ENCODE measurements at places on chromosomes 6 and 20.

GRCh38 chr6:25576919-25577318 lies 75.1 kb upstream of the SCGN start:
- no peak for DNase-seq

- DNase-seq = no peak
These were observed 11.5 kb downstream of the TTLL9 start for GRCh38 chr20:31881945-31882344.

DNA sequence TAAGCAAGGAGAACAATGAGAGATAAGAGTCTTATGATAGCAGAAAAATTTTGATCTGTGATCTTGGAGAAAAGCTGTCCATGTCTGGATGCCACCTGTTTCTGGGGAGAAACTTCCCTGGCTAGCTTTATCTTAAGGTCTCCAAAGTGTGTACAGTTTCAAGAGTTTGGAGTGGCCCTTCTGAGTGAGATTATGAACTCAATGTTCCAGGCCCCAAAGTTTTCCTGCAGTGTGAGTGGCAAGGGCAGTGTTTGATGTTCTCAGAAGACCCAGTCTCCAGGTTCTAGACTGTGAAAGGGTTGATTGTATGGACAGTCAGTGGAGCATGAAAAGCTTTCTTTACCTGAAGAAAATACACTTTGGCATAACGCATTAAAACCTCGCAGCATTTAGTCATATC lies 121.7 kb downstream of the OLIG3 start:
- no peak for DNase-seq

- DNase-seq = no peak
These were observed 482.9 kb upstream of the SLC35B3 start for GRCh38 chr6:8918196-8918595.

DNA sequence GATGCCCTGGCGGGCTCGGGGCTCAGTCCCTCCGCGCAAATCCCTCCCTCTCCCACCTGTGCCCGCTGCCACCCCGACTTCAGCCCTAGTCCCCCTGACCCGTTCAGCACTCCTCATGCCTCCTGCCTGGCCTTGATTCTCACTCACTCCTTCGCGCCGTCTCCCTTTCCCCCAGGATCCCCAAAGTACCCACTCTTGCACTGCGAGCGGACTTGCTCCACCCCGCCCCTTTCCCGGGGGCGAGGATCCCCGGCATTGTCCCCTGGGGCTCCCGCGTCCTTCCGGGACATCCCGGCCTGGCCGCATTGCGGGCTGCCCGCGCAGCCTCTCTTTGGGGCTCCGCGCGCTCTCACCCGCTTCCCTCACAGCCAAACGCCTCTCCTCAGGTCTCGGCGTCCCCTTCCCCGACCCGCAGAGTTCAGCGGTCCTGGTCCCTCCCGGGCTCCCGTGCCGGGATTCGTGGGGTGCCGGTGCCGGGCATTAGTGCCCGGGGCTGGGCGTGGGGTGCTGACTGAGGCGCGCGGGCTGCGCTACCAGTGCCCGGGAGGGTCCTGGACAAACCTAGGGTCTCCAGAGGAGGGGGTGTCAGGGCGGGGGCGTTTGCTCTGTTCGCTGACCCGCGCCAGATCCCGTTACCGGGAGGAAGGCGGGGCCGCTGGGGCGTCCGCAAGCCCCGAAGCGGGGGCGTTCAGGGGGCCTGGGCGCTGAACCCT lies 45.5 kb upstream of the SUPT3H start:
- no peak for DNase-seq

- no peak for DNase-seq
These were observed 44.9 kb downstream of the REPS1 start for GRCh38 chr6:138943089-138943625.

DNA sequence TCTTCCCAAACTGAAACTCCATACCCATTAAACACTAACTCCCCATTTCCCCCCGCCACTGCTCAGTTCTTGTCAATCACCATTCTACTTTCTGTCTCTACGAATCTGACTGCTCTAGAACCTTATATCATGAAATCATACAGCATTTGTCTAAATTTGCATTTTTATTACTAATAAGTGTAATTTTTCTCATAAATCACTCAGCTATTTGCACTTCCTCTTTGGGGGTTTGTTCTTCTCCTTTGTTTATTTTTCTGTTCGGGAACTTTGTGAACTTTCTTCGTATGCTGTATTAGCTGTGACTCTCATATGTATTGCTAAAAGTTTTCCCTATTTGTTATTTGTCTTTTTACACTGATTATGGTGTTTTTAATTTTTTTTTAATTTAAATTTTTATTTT lies 152.2 kb downstream of the SLC16A10 start:
- no peak for DNase-seq

DNA sequence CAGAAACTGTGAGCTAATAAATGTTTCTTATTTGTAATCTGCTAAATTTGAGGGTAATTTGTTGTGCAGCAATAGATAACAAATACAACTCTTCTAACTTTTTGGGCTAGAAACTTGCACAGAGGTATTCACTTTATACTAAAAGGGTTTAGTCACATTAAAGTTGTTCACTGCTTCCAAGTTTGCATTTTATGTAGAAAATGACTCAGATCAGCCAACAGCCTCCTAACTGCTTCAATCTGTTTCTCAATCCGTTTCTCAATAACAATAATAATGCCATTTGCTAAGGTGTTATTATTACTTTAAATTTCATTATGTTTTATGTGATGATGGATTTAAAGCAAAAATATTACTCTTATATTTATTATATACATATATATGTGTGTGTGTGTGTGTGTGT lies 213.9 kb downstream of the CENPW start:
- no peak for DNase-seq

DNA sequence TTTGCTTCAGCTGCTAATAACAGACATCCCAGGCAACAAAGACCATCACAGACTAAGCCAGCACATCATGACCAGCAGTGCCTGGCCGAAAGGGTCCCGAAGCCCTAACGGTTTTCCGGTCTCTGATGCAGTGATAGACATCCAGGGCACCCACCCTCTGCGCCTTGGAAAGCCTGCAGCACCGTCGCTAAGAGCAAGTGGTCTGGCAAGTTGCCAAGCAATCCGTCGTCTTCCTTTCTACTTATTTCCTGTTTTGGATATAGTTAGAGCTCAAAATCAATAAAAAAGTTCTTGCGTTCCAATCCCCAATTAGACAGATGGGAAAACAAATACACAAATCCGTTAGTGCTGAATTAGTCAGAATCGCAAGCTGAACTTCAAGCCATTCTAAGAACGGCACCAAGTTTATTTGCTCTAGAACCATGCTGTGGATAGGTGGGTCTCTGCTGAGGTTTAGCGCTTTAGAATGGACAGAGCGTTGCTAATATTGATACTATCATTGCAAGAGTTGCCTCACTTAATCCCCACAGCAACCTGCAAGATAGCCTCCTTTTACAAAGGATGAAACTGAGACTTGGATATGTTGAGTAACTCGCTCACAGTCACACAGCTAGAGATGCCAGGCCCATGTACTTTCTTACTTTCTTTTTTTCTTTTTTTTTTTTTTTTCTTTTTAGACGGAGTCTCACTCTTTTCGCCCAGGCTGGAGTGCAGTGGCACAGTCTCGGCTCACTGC lies 163.3 kb upstream of the SNX9 start:
- no peak for DNase-seq

DNA sequence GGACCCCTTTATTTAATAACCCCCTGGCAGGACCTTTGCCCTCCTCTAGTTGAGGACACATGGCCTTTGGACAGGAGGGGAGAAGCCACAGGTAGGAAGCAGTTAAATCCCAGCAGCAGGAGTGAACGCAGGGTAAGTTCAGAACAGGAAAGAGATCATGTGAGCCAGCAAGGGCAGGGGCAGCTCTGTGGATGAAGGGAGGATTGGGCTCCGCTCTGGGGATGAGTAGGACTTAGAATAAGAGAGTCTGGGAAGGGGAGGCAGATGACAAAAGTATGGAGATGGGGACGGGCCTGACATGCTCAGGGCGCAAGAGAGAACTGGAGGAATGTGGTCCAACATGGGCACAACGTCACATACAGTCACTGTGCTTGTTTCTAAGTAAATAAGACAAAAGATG lies 89.0 kb downstream of the NDUFAF5 start:
- DNase-seq = no peak

- no peak for DNase-seq
These were observed 28.7 kb upstream of the KIF13A start for GRCh38 chr6:18016133-18016532.

- no peak for DNase-seq
These were observed 10.6 kb downstream of the POFUT1 start for GRCh38 chr20:32218156-32218900.

- no peak for DNase-seq
These were observed 370.1 kb downstream of the ADGRB3 start for GRCh38 chr6:69005199-69005598.

DNA sequence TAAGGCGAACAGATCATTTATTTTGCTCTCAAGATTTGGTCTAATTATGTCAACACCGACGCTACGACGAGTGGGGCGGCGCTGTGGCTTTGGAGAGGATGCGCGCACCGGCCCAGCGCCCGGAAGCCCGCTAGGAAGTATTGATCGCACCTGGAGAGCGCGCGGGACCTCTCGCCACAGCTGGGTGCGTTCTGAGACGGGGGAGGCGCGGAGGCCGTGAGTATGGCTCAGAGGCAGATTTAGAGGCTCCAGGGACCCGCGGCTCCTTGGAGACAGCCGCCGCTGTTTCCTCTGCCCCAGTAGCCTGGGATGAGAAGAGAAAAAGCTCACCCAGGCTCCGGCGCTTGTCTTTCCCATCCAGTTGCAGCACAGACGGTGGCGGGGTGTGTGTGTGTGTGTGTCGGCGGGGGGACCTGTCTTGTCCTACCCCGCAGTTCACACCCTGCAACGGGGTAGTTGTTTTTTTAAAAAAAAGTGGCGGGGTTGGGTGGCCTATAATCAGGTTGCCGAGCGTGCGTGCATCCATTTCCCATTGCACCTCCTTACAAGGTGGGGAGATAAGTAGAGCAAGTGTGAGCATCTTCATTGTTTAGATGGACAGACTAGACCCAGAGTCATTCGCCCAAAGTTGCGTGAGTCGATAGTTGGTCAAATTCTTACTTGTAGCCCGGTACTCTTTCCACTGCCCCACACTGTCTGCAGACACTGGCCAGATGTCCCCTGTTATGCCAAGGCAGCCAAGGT lies 11.2 kb downstream of the TFAP2D start:
- no peak for DNase-seq

Measured in HFF-Myc (cell line).